ENCODE measurements at places on chromosomes 12 and 14.

- no peak for DNase-seq
Observed at GRCh38 chr14:91523972-91524371, 13.9 kb upstream of the PPP4R3A start.

- DNase-seq: no peak
Observed at GRCh38 chr14:100818221-100818699, 7.7 kb upstream of the MEG3 start.

DNA sequence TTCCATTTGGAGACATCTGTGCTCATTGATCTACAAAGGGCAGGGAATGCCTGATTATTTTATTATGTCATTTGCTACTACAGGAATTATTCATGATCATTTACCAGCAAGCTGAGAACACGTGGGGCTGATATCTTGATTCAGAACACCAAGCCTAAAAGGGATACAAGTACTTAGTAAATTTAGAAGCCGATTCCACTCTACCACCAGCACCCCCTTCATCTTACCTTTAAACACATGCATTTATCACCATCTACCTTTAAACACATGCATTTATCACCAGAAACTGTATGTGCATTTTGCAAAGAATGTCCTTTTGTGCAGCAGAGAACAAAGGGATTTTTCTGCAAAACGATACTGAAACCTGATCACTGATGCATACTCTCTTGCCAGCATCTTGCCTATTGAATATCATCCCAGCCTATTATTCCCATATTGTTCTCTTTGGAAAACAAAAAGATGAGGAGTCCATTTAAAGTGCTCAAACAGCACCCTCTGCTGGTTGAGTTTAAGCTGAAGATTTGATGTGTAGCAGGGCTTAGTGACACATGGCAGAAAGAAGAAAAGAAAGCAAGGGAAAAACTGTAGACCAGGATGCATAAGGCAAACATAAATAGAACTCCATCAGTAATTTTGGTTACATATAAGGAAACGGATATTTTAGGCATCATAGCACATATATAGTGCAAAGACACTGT lies 132.6 kb upstream of the PLEKHG7 start:
- peak; percentile 39 for DNase-seq

GRCh38 chr12:45634273-45634917 lies 95.1 kb upstream of the ARID2 start:
- no peak for DNase-seq

DNA sequence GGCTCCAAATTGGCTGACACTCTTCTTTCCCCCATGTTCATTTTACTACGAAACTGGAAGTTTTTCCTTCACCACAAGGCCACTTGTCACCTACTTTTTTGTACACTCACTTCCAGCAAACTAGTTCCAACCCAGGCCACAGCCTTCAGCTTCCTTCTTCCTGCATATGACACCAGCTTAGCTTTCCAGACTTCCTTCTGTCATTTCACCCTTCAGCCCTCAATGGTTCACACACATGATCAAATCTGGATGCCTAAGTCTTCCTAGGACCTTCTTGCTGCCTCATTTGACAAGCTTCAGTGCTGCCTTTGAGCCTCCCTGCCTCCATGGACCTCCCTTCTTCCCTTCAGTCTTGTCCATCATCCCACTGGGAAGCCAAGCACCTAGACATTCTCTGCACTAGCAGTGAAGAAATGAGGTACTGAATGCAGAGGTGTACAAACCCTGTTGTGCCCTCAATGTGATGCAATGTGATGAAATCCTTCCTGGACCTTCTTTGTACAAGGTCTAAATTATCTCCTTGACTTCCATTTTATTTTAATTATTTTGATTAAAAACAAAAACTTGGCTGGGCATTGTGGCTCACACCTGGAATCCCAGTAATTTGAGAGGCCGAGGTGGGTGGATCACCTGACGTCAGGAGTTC lies 4.3 kb upstream of the REC8 start:
- DNase-seq: no peak

GRCh38 chr14:93859957-93860356 lies 67.2 kb upstream of the FAM181A start:
- no peak for DNase-seq

DNA sequence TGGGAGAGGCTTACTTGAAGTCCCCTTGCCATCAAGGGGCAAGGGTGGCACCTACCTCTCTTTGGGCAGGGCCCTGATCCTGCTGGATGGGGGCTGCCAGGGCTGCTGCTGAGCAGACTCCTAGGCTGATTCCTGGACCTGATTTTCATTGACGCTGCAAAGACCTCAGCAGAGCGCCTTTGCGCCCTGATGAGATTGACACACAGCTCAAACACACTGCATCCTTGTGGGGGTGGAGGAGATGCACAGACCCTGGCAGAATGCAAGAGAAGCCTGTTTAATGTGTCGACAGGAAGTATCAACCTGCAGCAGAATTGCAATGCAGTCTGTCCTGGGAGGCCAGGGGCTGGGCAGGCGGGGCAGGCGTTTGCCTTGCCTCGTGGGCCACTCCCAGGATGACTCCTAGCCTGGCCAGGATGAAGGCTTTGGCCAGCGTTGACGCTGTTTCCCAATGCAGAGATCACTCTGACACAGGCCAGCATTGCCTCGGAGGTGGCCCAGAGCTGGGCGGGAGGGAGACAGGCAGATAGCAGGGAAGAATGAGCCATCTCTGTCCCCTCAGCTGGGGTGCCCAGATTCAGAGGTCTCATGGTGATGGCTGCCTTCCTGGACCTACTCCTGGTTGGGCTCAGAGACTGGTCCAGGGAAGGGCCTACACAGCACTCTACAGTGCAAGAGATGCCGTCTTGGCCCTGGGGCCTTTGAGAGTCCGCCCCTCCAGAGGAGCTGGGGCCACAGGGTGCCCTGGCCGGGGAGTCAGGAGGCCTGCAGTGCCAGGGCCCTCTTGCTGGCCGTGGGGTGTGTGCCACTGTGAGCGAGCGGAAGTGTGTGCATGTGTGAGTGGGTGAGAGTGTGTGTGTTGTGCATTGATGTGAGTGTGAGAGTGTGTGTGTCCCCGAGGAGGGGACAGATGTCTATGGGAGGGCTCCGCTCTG lies 108.3 kb downstream of the KIF26A start:
- no peak for DNase-seq

DNA sequence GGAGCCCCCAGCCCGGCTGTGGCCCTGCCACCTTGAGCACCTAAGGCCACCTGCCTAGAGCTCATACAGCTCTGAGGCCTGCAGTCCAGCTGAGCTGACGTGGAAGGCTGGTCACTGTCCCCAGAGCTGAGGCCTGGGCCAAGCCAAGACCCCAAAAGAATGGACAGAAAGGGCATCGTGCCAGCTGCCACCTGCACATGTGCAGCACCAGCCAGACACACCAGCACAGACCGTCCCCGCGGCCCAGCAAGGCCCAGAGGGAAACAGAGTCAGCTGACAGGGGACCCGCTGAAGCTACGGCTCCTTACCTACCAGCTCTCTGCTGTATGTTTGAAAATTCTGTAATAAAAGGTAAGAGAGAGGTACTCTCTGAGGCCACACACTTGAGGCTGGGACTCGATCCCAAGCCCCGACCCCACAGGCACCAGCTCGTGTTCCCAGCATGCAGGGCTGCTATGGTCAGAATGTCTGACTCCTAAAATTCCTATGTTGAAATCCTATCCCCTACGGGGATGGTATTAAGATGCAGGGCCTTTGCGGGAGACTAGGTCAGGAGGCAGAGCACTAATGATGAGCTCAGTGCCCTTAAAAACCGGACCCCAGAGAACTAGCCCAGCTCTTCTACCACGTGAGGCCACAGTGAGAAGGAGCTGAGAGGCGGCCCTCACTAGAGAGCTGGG lies 25.4 kb downstream of the BRF1 start:
- peak; percentile 68 for DNase-seq

GRCh38 chr12:40762072-40762471 lies 69.8 kb downstream of the CNTN1 start:
- DNase-seq: no peak

DNA sequence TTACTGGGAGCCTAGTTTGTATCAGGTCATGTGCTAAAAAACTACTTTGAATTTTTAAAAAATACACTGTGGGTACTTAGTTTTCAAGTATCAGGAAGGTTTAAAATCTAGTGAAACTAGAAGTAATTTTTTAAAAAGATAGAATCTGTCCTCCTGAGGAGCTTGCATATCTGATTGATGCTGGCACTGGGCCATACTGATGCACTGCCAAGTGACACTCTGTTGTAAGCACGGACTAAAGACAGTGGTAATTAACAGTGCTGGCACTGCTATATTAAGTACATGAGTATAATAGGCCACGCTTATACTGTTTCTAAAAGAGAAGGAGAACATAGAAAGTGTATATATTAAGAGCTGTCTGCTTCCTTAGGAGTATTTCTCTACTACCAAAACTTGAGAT lies 10.0 kb upstream of the TBC1D30 start:
- no peak for DNase-seq

DNA sequence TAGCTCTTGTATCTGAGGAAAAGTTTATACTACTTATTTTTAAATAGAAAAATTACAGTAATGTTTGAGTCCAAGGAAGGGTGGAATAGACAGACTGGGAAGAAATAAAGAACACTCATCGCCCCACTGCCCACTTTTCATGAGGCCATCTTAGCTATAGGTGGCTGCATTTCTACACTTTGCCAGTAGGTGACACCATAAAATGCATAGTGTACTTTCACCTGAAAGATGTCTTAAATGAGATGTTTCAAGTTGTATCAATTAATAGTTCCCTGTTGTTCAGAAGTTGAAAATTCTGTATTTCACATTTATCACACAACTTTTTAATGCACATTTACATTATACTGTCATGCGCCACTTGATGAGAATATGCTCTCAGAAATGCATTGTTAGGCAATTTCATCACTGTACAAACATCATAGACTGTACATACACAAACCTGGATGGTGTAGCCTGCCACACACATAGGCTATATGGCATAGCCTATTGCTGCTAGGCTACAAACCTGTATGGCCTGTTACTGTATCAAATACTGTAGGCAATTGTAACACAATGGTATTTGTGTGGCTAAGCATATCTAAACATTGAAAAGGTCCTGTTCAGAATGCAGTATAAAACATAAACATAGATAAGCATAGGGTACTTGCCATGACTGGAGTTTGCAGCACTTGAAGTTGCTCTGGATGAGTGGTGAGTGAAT lies 27.6 kb downstream of the PMCH start:
- no peak for DNase-seq

- DNase-seq: no peak
Observed at GRCh38 chr14:21215879-21216251, 53.4 kb downstream of the HNRNPC start.

- DNase-seq: no peak
Observed at GRCh38 chr14:88258021-88258420, 65.0 kb downstream of the KCNK10 start.

- no peak for DNase-seq
Observed at GRCh38 chr12:106181401-106182114, 42.8 kb upstream of the NUAK1 start.

- DNase-seq: no peak
Observed at GRCh38 chr12:129190827-129191226, 337.5 kb downstream of the GLT1D1 start.

DNA sequence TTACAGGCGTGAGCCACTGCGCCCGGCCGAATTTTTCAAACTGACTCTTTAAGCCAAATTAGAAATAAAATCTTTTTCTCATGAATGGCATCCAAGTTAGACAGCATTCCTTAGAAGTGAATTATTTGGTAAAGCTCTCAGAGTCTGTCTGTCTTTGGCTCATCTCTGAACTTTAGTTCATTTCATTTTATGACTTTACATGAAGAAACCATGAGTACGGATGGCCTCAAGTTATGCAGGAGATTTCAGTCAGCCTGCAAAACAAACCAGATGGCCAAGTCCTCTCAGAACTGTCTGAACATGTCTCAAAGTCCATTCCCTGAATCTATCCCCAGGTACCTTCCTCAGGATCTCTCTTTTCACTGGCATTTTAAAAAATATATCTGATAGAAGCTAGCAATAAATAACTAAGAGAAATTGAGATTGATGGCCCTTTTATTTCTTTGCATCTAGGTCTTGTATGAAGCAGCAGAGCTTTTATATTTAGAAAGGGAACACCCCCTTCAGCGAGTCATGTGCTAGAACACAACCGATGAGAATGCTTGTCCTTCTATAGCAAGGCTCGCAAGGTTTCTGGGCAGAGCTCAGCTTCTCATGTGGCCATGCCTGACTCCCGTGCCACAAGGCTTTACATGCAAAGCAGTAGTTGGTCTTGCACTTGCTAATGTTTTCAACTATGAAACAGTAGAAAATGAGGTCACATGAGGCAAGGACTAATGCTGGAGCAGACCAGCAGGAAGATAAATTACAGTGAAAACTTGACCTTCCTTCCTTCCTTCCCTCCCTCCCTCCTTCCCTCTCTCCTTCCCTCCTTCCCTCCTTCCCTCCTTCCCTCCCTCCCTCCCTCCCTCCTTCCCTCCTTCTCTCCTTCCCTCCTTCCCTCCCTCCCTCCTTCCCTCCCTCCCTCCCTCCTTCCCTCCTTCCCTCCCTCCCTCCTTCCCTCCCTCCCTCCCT lies 125.0 kb downstream of the AKAP6 start:
- DNase-seq: no peak

- no peak for DNase-seq
Observed at GRCh38 chr12:44157359-44157758, 321.5 kb downstream of the TMEM117 start.

DNA sequence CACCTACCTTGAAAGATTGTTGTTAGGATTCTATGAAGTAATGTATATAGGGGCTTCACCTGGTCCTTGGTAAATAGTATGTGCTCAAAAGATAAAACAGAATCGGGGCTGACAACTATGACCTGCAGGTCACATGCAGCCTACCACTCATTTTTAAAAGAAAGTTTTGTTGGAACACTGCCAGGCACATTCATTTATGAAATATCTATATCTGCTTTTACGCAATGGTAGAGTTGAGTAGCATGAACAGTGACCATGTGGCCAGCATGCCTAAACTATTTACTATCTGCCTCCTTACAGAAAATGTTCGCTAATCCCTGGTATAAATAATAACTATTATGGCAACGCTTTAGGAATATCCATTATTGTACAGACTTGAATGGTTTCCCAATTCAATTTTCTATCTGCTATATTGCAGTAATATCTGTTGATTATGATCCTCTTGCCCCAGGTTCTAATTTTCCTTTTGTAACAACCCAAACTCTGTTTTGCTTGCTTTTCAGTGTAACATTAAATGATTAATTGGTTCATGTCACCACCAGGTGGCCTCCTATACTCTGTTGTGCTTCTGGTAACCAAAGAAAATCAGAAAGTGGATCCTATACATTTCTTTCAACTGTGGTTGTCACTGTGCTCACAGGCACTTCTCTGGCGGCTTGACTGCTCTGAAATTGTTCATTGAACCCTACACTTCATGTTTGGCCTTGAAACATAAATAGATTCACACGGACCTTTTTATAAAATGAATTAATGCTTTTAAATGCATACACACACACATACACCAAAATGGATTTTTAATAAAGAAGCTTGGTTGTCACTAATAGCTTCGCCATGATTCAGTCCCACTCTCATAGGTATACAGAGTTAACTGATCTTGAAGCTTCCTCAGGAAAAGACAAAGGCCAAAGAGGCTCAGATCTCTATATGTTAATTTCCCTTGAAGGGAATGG lies 227.7 kb upstream of the NPAS3 start:
- peak; percentile 27 for DNase-seq

DNA sequence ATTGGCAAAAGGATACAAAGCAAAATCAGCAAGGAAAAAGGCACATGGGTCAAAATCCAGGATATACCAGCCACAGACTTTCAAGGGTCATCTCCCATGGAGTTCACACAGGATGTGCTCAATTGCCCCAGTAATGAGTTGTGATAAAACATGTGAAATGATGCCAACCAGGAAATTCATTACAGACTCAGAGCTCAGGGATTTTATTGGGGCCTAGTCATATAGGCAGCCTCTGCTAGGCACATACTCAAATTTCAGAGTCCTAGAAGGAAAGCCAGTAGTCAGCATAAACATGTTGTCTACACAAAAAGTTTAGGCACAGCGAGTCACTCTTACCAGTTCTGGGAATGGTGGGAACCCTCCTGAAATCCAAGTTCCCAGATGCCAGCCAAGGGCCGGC lies 64.4 kb upstream of the OSBPL8 start:
- DNase-seq: peak; percentile 19

Data from AG08396 (cell line).